GM12878 (cell line): ENCODE measurements at places on chromosomes 3 and 15.

- DNase-seq = no peak
Measured at GRCh38 chr3:172876297-172876696, 125.8 kb downstream of the ECT2 start.

DNA sequence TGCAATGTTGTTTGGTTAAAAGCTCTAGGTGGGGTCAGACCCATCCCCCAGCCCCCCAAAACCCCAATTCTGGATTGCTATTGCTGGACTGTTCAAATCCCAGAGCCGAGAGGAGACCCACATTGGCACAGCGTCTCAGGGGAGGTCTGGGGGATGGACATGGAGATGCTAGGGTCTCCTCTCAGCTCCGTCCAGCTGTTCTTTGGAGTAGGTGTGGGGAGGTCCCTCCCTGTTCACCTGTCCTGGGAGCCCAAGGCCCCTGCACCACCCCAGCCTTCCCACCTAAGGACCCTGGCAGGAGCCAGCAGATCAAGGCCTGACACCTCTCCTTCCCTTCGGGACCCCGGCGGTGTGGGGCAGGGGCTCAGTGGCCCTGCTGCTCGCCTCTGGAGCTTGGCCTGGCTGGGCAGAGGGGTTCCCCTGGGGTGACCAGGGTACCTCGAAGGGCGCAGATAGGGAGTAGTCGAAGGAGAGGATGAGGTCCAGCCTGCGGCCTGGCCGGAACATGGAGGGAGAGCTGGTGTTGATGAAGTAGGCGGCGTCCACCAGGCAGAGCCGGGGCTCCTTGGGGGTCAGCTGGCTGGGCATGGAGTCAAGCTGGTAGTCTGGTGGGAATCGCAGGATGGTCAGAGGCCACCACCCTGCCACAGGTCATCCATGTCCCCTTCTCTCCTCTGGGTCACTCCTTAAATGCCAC is 23.9 kb downstream of the PLA2G4D start:
- DNase-seq = no peak

- DNase-seq = no peak
Measured at GRCh38 chr15:80105595-80105994, 46.1 kb downstream of the ZFAND6 start.

GRCh38 chr15:90407871-90408317 is 19.9 kb downstream of the IQGAP1 start:
- DNase-seq = no peak
